Activated CD4-positive, alpha-beta T cell treated with anti-CD3 and anti-CD28 coated beads, Interleukin-2, amount 10 ng/mL, durations not matched to agents 7 days and 5 days (primary cell): ENCODE measurements at places on chromosomes 2 and 18.

- no peak for DNase-seq
Observed at GRCh38 chr18:10417191-10417590, 37.2 kb upstream of the APCDD1 start.

DNA sequence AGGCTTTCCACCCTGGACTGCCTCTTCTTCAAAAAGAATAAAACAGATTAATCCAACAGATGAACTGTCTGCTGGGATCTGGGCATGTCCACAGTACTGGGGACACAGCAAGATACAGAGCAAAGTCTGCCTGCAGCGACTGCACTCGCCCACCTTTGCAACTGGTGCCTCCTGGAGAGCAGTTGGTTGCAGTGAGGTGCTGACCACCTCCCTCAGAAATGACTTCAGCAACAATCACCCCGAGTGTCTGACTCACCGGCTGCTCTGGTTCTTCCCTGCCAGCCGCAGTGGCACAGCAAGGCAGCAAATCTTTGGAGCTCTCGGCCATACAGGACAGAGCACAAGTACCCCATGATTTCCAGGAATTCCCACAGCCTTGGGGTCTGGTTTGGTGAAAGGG is 179.7 kb downstream of the ANAPC1 start:
- DNase-seq = no peak

GRCh38 chr2:18169893-18170175 is 291.4 kb downstream of the KCNS3 start:
- DNase-seq = no peak

- DNase-seq = no peak
Observed at GRCh38 chr2:222859786-222860612, 837 bp upstream of the ACSL3 start.
